D341Med (cell line): ENCODE measurements at places on chromosomes 4 and X.

GRCh38 chrX:38627683-38628082 lies 66.3 kb downstream of the TSPAN7 start:
- peak; percentile 46 for DNase-seq

GRCh38 chr4:1784789-1785591 lies 8.1 kb upstream of the FGFR3 start:
- no peak for DNase-seq

- DNase-seq = no peak
These were observed 49.5 kb upstream of the GC start for GRCh38 chr4:71833232-71833900.

DNA sequence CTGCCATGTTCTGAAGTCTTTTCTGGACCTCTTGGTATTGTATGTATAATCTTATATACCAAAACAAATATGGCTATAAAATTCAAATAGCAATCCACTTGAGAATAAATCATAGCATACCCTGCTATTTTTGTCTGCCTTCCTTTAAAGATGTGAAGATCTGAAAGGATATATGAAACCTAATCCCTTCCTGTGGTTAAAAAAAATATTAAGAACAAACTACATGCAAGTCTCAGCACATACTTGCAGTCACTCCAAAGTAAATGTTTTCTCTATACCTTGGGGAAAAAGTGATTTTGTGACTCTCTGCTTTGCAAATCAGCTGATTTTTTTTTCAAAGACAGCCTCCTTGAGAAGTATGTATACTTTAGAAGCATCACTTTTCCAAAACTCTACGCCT lies 322.9 kb downstream of the ANKRD50 start:
- DNase-seq = no peak

GRCh38 chrX:118864063-118864635 lies 40.5 kb downstream of the ZCCHC12 start:
- DNase-seq = no peak

DNA sequence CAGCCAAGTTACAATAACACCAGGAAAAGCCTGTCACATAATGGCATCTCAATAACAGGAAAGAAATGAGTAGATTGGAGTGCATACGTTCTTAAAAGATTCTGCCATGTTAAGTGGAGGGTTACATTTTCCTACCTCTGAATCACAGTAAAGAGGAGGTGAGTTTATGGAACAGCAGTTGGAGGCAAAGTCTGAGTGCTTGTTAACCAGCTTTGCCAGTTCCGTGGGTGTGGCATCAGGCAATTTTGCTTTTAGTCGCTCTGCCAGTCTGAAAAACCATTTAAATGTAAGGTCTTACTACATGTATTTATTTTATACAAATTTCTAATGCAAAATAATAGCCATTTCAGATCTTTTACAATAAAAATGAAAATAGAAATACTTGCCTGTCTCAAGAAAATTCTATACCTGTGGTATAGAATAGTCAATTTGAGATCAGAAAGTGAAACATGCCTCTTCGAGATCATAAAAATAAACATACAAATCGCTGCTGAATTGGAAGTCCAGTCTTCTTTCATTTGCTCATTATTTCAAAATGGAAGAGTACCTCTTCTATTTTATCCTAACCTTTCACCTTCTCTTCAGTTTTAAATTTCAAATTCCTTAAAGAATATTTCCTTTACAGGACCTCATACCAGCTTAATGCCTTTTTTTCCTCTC lies 31.4 kb downstream of the GC start:
- no peak for DNase-seq

- no peak for DNase-seq
These were observed 9.9 kb downstream of the PRDM8 start for GRCh38 chr4:80207172-80207583.

- DNase-seq = no peak
These were observed 107.3 kb downstream of the AMMECR1 start for GRCh38 chrX:110210417-110211139.

GRCh38 chr4:83581411-83582288 lies 45.7 kb downstream of the GPAT3 start:
- no peak for DNase-seq

GRCh38 chr4:48831532-48832030 lies 693 bp downstream of the OCIAD1 start:
- DNase-seq = no peak

DNA sequence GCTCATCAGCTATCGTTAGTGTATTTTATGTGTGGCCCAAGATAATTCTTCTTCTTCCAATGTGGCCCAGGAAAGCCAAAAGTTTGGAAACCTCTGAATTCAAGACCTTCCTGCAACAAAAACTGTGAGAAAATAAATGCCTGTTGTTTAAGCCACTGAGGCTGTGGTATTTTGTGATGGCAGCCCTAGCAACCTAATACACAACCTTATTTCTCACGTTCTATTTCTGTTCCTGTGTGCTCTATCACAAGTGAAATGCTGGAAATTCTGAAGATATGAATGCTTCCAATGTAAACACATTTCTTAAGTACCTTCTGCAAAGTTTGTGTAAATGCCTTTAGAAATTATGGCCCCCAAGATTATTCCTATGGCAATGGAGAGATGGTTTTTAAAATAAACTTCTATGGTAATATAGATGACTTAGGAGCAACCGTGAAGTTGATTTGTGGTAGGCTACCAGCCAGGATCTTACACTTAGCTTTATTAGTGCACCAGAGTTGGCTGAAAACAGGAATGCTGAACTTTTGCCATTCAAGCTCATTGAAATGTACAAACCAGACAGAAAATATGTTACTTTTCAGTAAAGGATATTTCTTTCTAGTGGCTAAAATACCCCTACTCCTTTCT lies 148.0 kb downstream of the USP46 start:
- no peak for DNase-seq

DNA sequence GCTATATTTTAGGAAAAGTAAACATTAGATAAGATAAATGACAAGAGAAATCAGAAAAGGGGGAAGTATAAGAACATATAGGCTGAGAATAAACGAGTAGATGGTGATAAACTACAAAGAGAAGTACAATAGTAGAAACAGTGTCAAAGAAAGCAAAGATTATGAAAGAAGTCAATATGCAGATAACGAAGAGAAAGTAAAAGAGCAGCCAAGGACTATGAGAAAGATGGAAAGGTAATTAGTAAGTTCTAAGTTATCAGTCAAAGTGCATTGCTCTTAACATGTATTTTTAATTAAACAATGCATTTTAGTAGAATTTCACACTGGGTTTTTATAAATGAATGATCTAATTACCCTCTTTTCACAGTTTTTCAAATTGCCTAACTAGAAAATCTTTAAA lies 1801.3 kb upstream of the PCDH10 start:
- DNase-seq = no peak

DNA sequence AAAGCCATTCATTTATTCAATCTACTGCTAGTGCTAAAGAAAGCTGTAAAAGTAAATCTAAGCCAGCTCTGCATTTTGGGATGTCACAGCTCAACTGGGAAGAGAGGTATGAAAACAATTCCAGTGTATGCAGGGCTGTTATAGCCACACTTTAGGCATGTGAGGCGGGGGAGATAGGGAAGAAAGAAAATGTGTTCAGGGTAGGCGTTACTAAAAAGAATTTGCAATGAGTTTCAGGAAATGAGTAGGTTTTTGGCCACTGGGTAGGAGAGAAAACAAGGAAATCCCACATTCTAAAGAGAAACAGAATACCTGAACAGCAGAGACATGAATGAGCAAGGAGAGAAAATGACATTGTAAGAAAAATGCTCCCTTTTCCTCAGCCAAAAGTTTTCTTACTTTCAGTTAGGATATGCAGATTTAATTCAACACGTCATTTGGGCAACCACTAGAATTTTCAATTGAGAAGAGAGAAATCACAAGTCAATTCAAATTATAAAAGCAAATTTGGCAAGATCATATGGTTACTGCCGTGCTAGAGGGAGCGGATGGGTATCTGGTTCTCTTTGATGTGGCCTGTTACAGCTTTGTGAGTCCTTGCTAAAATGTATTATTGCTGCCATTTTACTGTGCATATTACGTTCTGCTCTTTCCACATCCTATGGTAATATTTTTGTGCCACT lies 226.3 kb downstream of the KCNIP4 start:
- DNase-seq = no peak

DNA sequence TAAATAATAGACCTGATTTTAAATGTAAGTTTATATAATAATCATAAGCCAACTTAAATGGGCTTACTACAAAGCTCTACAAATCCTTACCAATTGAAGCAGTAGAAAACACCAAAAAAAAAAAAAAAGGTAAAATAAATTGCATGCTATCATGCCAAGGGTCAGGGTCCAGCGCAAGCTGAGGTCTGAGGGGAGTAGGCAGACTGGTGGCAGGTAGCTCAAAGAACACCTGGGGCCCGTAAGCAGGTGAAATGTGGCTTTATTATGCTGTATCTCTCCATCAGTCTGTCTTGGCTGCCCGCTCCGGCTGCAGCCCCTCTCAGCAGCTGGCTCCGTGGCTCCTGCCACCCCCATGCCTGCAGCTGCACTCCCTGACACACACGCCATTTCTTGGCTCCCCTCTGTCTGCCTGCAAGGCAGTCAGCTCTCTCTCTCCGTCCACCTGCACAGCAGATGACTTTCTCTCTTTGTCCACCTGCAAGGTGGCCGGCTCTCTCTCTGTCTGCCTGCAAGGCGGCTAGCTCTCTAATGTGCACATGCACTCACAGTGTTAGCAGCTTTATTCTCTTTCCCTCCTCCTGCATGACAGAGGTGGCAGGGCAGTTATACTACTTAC lies 209.4 kb upstream of the UGT8 start:
- no peak for DNase-seq
